ENCODE measurements at places on chromosomes 6 and 20. TPM values are rescaled to one million over a fixed set of nuclear protein-coding genes. Genes with fewer than 3 reads are reported as not detected.

The FILIP1 gene
- 0.29 TPM for total RNA-seq

The KCNG1 gene
- 6.2 TPM for total RNA-seq

The BTNL2 gene
- not detected for total RNA-seq

The CRISP2 gene
- total RNA-seq: not detected

The RBCK1 gene
- total RNA-seq: 101 TPM

The SLC35A1 gene
- total RNA-seq: 14.5 TPM

The AGER gene
- 2.2 TPM for total RNA-seq

Measured in A172 (cell line).